ENCODE measurements at places on chromosomes 2 and 18. TPM values are rescaled to one million over a fixed set of nuclear protein-coding genes. Genes with fewer than 3 reads are reported as not detected.

Gene FASTKD1
- 46.1 TPM for total RNA-seq

Gene FAP
- 57.7 TPM for total RNA-seq

Gene PSMD1
- 81.7 TPM for total RNA-seq

Gene MERTK
- total RNA-seq = 17.6 TPM

Gene PSTPIP2
- 7.2 TPM for total RNA-seq

Gene SLC30A3
- 0.53 TPM for total RNA-seq

Gene SERPINB4
- total RNA-seq = not detected

Gene KRCC1
- total RNA-seq = 35.3 TPM

Gene IL36G
- total RNA-seq = not detected

Gene SLC39A6
- total RNA-seq = 92.3 TPM

Gene L3MBTL4
- total RNA-seq = 6.7 TPM

Gene TACR1
- 1.9 TPM for total RNA-seq

Gene NEU2
- total RNA-seq = not detected

DNA sequence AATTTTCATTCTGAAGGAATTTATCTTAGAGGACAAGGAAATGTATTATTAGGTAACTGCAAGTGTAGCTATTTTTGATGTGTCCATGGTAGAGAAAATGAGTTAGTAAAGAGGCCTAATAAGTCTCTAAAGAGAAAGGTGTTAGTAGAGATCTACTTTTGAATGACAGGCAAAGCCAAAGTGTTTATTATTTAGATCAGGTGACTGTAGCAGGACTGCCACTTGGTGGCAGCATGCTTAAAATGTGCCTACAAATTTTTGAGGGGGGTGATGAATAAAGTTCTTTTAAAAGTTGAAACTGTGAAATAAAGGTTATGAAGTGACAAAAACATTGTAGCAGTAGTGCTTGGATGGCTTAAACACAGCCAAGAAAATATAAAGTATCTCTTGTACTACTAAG lies 421.5 kb upstream of the MEIS1 start:
- no peak for DNase-seq

- DNase-seq = no peak
Measured at GRCh38 chr2:224195925-224196571, 157.0 kb upstream of the SERPINE2 start.

GRCh38 chr18:47772374-47773248 lies 157.8 kb downstream of the SMAD2 start:
- DNase-seq = no peak

- DNase-seq = no peak
Measured at GRCh38 chr2:101549371-101549770, 74.5 kb upstream of the RFX8 start.

- no peak for DNase-seq
Measured at GRCh38 chr18:79321625-79322405, 73.9 kb upstream of the NFATC1 start.

DNA sequence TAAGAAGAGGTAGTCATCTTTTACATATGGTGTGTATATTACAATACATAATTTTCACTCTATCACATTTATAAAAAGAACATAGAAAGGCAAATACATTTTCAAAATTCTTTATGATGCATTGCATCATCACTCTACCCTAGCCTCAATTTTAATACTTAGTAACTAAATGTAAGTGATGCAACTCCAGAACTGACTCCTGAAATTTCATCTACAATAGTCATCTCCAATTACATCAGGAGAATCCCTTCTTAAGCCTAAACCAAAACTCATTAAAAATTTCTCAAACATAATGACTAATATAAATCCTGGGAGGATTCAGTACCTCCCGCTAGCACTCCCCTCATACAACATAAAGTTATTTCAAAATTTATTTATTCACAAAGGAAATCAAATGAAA lies 15.9 kb downstream of the TMX3 start:
- no peak for DNase-seq

DNA sequence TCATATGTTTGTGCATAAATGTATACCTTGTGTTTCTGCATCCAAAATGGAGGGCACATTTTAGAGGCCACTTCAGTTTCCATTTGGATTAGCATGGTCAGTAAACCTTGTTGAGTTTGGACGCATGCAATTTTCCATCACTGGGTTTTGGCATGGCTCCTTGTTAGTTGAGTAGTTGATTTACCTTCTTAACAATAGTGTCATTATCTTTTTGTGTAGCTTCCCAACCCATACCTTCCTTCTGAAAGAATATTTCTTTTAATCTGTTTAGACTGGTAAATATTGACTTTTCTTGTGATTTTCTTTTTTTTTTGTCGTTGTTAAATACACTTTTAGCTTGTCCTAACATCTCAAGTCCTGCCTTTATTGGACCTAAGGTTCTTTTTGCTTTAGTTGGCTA lies 15.5 kb downstream of the RPIA start:
- DNase-seq = no peak

DNA sequence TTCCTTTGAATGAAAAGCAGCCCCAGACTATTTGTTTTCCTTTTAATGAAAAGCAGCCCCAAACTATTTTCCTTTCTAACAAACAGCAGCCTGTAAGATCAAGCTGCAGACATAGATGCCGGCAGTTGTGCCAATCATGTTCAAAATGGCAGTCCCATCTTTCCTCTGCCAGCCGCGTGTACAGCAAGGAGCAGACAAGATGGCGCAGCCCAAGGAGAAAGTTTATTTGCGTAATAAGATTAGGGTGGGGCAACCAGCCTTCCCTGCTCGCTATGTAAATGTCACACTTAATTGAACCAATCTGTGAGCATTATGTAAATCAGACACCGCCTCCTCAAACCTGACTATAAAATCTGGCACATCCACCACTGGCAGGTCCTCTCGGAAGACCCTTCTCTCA lies 226.0 kb downstream of the TGIF1 start:
- no peak for DNase-seq

- DNase-seq = no peak
Measured at GRCh38 chr18:8029061-8029460, 461.9 kb downstream of the PTPRM start.

DNA sequence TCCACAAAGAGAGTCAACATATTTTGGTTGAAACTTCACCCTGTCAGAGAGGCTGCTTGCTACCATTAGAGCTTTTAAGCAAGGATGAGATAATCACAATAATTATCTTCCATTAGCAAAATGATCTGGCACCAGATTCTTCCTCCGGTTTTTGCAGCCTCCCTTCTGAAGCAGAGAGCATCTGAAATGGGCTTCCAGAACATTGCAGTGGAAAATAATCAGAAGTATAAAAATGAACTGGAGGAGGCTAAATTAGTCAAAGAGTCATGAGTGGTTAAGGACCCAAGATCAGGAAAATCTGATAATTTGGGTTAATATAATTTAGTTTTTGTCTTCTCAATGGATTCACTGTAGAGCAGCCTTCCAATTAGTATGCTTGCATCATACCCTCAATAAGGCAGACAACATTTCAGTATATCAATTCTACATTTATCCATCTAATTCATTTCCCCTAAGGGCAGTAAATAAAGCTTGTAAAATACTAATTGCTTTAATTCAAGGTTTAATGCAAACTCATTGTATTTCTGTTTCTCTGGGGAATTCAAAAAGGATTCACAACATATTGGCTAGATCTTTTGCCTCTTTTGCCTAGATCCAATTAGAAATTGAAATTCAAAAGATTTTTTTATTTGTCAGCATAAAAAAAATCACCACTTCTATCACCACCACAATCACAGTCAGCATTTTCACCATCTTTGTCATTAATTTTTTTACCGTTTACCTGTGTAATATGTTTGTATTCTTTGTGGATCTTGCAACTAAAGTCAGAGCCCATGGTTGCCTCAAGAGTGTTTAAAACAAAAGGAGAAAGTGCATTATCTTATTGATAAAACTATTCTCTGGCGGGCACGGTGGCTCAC lies 537.2 kb upstream of the DCC start:
- peak; percentile 1 for DNase-seq

GRCh38 chr2:195601361-195601760 lies 55.7 kb upstream of the SLC39A10 start:
- DNase-seq = no peak

- DNase-seq = peak; percentile 33
Measured at GRCh38 chr2:72745679-72746368, 80.0 kb downstream of the EXOC6B start.

- no peak for DNase-seq
Measured at GRCh38 chr18:42509750-42510415, 554.8 kb downstream of the PIK3C3 start.

GRCh38 chr18:23871410-23871809 lies 143.1 kb upstream of the TTC39C start:
- no peak for DNase-seq

DNA sequence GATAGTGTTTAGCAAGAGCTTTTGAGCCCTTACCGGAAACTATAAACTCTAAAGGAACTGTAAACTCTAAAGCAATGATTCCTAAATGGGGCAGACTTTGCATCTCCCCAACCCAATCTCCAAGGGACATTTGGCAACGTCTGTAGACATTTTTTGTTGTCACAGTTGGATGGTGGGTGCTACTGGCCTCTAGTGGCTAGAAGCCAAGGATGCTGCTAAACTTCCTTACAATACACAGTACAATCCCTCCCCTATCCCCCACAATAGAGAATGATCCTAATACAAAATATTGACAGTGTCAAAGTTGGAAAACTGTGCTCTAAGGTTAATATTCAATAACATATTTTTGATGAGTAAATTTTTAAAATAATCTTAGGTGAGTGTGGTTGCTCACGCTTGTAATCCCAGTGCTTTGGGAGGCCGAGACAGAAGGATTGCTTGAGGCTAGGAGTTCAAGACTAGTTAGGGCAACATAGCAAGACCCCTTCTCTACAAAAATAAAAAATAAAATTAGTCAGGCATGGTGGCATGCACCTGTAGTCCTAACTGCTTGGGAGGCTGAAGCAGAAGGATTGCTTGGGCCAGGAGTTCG lies 66.7 kb downstream of the PTPN4 start:
- no peak for DNase-seq

GRCh38 chr2:204643326-204643725 lies 98.1 kb downstream of the PARD3B start:
- no peak for DNase-seq

DNA sequence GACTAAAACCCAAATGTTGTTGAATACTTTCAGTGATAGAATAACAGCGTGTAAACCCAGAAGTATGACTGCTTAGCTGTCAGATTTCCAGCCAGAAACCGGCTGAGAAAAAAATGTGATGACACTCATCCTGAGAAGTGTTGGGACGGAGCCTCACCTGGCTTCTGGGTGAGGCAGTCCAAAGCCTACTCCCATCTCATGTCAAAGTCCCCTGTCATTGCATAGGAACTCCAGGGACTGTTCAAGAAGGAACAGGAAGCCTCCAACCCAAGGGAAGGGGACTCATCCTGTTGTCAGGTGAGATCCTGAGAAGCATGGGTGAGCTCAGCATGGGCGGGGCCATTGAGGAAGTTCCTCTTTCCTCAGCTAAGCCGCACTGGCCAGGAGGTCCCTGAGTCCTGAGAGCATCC lies 11.3 kb upstream of the CHRNA1 start:
- DNase-seq = no peak

- no peak for DNase-seq
Measured at GRCh38 chr2:159185401-159186130, 100.9 kb downstream of the WDSUB1 start.

DNA sequence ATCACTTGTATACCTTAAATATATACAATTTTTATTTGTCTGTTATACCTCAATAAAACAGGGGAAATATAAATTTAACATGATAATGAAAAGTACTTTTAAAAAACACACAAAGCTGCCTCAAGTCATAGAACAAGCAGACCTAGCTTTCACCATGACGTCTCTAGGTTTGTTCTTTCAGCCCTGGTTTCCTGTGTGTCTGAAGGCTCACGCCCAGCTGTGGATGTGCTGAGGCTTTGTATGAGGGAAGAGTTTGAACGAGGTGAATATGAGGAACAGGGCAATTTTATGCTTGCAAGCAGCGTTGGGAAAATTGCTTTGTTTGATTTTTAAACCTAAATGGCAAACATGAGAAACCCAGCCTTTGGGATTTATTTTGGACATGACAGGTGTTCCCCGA lies 15.3 kb downstream of the SH3RF3 start:
- DNase-seq = no peak

DNA sequence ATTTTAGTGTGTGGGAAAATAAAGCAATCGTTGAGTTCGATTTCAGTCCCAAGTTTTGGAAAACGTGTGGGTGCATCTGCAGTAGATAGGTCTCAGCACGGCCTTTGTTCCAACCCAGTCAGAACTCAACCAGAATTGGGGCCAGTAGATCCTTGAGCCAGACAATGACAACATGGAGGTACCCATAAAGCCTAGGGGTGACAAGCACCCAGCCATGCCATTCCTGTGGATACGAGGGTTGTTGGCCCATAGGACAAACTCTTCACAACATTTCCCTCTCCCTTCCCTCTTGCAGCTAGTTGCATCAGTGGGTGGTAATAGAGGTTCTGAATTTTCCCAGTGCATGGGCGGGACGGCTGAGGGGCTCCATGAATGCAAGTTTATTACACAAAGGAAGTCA lies 60.1 kb downstream of the ST3GAL5 start:
- DNase-seq = no peak

DNA sequence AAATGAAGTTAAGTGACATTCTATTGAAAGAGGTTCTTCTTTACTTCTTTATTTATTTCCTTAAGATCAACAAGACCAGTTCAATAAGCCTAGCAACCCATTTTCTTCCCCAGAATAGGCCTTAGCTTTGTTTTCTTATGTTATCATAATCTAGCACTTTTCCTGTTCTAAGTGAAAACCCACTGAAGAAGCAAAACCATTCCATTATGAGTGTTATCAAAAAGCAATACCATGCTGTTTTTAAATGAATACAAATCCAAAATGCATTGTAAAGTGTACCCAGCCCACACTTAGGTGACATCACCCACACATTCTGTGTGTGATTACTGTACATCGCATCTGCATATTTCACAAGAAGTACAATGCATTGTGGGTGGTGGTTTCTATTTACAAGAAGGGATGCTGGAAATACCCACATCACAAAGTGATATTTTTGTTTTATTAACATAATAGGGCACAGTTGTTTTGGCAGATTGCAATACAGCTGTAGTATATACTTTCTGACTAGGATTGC lies 679.5 kb downstream of the KCNJ3 start:
- no peak for DNase-seq

GRCh38 chr2:66578054-66578686 lies 143.2 kb downstream of the MEIS1 start:
- no peak for DNase-seq

DNA sequence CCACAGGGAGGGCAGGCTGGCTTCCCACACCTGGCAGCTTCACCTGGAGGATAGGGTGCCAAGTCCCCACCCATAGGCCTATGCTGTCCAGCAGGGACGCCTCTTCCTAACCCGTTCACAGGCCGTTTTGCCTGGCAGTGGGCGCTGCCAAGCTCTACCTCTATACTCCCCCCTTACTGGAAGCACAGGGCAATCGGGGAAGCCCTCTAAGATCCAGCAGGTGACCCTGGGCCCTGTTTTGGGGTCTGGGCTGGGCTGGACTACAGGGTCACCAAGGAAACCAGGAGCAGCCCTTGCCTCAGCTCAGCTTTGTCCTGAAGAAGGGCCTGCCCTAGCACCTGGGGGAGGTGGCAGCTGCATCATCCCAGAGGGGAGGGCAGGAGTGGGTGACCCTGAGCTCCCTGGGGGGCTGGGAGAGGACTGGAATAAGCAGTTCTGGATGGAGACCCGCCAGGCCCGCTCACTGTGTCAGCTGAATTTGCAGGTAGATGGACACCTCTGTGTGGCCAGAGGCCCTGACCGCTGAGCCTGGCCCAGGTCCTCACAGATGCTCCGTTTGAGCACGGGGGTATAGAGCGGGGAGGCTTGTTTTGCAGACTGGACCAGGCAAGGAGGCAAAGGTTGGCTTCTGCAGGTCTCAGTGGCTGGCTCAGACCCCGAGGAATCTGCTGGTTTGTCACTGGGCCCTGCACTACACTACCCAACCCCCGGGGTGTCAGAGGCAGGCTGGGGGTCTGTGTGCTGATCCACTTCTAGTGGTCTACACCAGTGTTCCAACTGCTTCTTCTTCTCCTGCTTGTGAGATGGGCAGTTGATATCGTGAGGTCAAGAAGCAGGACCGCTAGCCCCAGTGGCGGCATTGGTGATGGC lies 163.1 kb downstream of the ASB1 start:
- no peak for DNase-seq

Data from urinary bladder (tissue), 4 donors.